Left lobe of liver (tissue), 2 donors: ENCODE measurements at places on chromosomes 5 and 9.

DNA sequence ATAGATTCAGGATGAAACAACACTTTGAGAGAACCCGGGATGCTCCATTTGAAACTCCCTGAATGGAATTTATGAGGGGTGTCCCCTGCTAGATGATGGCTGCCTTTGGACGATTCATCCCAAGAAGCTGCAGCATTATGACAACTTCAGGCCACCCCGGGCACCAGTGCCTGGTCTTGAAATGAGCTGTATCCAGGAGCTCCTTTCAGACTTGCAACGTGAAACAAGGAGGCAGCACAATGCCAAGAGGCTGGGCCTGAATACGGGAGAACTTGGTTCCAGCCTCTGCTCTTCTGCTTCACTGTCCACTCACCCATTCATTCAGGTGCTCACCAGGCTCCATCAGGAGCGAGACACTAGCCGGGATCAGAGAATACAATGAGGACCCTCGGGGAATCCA lies 78.3 kb downstream of the STK10 start:
- DNase-seq: no peak

- DNase-seq: no peak
Observed at GRCh38 chr9:97545486-97545885, 44.0 kb downstream of the TMOD1 start.

- no peak for DNase-seq
Observed at GRCh38 chr5:175517824-175518450, 39.6 kb downstream of the SFXN1 start.

DNA sequence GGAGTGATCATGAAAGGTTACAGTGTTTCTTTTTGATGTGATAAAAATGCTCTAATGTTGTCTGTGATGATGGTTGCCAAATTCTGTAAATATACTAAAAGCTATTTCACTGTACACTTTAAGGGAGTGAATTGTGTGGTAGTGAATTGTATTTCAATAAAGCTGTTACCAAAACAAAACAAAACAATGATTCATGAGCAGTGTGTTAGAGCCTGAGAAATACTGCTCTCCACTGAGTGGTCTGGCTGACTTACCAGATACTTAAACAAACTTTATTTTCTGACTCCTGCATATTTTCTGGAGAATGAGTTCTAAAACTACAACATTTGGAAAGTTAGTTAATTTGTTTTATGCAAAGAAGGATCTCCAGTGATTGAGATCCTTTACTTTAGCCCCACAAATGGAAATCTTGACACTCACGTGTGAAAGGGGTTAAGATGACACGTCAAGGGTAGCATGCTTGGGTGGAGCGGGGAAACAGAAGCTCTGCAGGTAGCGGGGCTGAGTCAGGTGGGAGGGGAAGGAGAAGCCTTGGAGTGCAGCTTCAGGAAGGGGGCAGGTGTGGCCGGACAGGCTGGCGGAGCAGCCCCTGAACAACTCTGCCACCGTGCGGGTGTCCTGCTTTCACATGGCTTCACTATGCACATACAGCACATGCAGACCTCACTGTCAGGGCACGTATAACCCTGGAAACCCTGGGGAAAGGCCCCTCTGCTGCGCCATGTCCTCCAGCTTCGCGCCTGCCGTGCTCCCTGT lies 256.7 kb downstream of the IRX1 start:
- DNase-seq: no peak

- no peak for DNase-seq
Observed at GRCh38 chr5:128174951-128175350, 91.4 kb downstream of the SLC12A2 start.

GRCh38 chr5:121285801-121286521 lies 565.7 kb upstream of the FTMT start:
- DNase-seq: no peak

DNA sequence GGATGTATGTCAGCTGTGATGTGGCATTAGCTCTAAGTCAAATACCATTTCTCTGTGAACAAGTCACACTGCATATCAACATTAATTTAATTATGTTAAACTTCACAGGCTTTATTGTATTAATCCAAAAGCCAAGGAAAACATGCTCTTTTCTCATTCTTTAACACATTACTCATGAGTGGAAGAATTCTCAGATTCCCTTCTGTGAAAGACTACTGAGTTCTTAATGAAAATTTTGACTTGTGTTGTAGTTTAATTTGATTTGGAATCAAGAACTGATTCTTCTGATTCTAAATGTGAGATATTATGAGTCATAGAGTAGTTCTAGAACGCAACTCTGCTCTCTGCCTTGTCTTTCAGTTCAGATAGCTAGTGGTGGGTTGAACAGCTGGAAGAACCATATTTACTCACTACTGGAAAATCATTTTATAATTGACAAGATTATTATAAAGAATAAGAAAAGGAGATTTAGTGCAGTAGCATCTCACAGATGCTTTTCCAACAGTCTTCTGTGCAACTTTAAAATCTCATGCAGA lies 90.6 kb downstream of the VCAN start:
- DNase-seq: no peak

- no peak for DNase-seq
Observed at GRCh38 chr9:120934281-120934680, 7.7 kb upstream of the TRAF1 start.

DNA sequence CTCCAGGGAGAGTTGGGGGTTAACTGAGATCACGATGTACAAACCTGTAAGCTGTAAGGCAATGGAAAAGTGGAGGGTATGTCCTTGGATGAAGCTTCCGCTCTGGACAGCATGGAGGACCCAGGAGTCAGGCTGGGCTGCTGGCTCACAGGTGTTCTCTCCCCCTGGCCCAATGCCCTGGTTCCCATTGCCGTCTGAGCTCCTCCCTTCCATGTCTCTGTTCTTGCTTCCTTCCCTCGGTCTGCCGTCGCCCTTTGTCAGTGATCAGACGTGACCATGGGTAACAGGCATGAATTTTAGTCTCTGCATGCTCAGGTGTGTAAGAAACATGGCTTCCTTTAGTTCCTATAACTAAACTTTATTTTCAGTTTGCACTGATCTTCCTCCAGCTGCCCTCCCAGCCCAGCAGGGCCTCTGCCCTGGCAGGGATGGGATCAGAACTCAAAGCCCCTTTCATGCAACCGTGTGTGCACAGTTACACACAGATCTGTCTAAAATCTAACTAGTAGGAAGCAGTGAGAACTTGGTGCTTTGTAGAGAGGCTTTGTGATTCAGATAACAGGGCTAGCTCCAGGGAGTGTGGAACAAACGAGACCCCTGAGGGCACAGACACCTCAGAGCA lies 51.7 kb upstream of the KCNMB1 start:
- DNase-seq: peak; percentile 32

DNA sequence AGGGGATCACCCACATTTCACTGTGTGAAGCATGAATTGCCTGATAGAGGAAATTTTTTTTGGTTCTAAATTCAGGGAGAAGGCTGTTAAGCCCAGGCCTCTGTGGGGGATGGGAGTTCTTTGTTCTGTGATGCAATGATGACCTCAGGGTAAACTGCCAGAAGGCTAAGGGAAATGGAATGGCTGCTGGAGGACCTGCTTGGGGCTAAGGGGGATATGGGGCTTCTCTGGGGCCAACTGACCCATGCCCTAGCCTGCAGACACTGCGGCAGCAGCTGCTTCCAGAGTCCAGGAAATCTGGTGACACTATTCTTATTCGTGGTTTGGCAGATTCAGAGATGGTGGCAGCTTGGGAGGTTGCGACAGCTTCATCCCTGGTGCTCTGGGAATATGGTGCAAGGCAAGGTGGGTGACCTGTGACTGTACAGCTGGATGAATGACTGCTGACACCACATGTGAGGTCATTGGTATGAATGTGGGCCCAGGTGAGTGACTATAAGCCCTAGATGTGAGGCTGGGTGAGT lies 30.3 kb downstream of the VCP start:
- no peak for DNase-seq

DNA sequence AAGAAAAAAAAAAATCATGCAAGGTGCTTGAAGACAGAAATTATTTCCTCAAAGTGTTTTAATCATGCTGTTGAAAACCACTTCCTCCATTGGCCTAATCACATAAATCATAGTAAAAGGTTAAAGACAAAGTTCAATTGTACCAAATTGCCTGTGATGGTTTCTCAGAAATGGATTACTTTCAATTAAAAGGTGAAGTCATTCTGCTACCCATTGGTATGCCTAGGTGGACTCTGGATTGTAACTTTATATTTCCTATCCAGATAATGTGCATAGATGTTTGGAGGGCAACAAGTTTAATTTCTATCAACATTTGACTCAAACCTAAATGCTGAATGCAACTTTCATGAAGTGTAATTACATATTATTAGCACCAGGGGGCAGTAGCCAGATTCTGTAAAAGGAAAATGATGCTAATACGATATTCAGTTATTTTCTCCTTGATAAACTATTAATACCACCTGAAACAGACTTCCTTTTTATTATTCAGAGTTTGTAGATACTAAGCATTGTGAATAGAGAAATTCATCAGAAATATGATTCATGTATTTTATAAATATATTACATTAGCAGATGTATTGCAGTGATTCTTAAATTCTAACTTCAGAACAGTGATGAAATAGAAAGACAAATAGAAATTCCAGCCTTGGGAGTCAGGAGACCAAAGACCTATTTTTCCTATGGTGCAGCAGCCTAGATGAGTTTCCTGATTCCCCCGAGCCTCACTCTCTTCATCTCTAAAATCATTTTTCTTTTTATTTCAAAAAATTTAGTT lies 148.2 kb downstream of the CAAP1 start:
- DNase-seq: no peak

- no peak for DNase-seq
Observed at GRCh38 chr5:79255786-79256557, 20.0 kb downstream of the JMY start.

DNA sequence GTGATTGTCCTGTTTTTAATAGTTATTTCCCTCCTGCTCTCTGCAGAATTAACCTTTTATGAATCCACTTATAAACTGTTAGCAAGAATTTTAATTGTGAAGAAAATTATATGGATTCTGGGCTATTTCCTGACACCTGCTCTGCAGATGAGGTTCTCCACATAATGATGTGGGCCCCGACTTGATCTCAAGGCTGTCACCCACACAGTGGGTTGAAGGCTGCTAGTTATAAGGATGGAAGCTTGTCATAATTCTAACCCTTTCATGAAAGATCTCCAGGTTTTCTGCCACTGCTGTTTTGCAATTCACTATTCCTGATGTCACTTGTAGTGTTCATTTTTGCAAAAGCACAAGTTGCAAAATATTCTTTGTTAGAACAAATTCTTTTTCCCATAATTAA lies 69.1 kb upstream of the MAN2A1 start:
- DNase-seq: no peak
